GOT3 (cell line): ENCODE measurements at places on chromosomes 2 and 18.

DNA sequence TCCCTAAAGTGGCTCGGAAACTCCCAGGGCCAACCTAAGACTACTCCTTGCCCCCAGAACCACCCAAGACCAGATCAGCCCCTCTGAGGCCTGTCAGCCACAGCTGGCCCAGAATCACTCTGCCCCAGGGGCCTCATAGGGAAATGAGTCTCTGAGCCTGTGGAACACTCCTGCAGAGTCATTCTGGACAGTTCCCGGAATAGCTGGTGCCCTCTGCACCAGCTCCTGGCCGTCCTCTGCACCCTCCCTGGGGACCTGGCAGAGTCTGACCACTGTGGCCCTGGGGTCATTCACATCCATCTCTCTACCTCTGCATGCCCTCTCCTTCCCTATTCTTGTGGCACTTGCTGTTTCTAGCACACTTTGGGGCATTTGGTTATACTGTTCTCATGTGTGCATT, 14.6 kb upstream of the TMEM214 start:
- DNase-seq, result no peak

DNA sequence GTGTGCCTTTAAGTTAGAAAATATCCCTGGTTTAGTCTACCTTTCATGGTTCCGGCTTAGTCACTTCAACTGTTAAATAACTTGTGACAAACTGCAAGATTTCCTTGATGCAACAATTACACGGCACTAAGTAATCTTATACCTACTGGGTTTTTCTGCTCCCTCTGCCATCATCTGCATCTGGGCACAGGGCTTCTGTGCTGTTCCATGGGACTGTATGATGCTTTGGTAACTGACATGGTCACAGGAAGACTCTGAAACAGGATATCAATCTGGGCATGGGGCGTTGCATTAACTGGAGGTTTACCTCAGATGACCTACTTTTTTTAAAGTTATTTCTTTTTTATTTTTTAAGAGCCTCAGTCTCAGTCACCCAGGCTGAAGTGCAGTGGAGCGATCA, 365.4 kb downstream of the SS18 start:
- DNase-seq, result no peak

GRCh38 chr2:109384308-109385271, 229.2 kb downstream of the SEPTIN10 start:
- no peak for DNase-seq

GRCh38 chr2:139293992-139294548, 513.9 kb upstream of the NXPH2 start:
- no peak for DNase-seq

GRCh38 chr2:200812122-200813022, 662 bp downstream of the BZW1 start:
- DNase-seq, result no peak

DNA sequence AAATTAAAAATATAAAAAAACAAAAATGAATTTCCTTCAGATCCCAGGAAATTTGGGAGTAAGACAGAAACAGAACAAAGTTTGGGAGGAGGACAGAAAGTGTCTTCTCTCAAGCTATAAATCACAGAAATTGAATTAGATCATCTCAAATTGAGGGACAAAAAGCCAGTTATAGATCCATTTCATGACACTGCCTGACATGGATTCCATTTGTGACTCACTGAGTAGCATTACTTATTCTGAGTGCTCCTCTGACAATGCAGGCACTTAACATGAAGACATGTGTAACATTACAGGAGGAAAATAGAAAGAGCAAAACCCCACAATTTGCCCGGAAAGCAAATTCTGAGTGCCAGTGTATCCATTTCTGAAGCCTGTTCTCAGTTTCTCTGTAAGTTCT, 63.9 kb upstream of the CREB1 start:
- no peak for DNase-seq

DNA sequence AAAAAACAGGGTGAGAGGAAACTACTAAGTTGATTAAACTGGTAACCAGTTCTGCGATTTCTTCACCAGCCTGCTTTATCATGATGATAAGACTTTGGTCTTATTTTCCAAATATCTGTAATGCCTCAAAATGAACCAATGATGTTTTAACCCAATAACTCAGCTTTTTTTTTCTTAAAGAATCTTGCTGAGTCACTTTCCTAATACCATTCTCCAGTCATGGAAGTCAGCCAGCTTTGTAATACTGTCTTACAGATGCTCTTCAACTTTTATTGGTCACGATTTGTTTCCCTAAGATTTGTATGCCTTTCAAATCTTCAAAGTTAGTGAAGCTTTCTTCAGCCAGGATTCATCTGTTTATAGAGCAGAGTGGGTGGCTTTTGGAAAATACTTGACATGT, 47.7 kb upstream of the SMIM21 start:
- no peak for DNase-seq

DNA sequence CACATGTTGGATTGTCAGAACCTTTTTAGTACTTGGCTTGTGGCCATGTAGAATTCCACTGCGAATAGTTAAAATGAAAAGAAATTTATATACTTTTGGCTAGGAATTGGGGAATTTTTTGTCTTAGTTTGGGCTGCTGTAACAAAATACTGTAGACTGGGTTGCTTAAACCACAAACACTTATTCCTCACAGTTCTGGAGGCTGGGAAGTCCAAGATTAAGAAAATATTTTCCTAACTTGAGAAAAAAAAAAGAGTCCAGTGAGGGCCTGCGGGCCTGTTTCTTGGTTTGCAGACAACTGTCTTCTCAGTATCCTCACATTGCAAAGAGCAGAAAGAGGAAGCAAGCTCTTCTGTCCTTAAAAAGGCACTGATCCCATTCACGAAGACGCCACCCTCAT, 81.9 kb downstream of the CD226 start:
- no peak for DNase-seq

- DNase-seq, result no peak
Observed at GRCh38 chr18:321865-322467, 54.1 kb upstream of the THOC1 start.

DNA sequence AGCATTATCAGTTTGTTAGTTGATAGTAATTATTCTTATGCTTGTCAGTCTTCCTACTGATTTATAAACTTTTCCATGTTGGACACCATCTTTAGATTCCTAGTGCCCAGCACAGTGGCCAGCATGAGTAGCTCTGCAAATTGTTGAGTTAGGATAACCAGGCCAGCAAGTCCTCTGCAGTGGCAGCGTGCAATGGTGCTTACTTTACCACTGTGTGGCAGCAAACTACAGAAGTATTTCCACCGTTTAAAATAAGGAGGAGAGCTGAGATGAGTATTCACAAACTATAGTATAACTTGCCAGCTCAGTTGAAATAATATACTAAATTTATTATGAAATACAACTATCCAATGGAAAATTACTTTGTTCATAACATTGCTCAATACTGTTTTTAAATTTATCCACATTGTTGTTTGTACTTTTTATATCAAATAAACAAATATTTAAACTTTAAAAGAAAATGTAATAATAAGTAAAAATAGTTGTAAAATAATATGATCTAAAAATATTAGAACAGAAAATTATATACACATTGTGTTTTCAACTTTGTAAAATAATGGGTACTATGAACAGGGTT, 9.3 kb upstream of the THADA start:
- no peak for DNase-seq

DNA sequence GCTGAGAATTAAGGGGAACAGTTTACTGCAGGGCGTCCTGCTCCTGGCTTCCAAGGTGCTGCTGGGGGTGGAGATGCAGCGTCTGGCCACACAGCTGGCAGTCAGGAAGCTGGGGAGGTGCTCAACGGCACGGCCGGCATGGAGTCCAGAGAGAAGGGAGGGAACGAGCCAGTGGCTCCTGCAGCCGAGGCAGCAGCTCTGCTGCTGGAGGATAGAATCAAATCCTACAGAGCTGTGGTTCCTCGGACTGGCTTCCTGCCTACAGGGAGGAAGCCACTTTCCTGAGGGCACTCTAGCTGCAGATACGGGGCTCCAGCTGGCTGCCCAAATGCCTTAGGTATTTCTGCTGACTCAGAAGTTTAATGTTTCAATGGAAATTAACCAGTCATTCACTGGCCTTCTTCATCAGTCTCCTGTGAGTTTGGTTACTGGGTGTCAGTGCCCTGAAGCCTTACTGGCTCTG, 266.3 kb downstream of the TWIST2 start:
- no peak for DNase-seq
